Right kidney (tissue), 9 donors: ENCODE measurements at places on chromosomes 6 and 20.
A peak's percentile ranks its signal among the peaks of the same experiment; 100 is the strongest.

DNA sequence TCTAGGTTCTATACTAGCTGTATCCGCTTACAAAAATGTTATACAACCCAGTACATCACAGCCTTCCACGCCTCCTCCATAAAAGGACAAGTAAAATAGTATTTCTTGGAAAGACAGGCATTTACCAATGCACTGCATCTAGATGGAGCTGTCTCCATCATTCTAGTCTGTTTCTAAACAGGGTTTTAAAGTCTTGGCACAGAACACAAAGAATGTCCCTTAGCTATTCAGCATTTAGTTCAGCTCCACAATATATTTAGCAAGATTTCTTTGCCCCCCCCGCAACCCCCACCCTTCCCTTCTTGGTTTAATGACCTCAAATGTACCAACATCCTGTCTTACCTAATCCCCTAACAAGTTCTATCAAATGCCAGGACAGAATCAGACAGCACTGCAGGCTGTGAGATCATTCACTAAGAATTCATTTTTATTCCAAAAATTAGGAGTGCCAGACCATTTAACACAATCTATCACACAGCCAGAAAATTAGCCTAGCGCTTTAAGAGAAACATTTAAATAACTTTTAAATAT is 198.6 kb downstream of the BACH2 start:
- peak; percentile 17 for DNase-seq

DNA sequence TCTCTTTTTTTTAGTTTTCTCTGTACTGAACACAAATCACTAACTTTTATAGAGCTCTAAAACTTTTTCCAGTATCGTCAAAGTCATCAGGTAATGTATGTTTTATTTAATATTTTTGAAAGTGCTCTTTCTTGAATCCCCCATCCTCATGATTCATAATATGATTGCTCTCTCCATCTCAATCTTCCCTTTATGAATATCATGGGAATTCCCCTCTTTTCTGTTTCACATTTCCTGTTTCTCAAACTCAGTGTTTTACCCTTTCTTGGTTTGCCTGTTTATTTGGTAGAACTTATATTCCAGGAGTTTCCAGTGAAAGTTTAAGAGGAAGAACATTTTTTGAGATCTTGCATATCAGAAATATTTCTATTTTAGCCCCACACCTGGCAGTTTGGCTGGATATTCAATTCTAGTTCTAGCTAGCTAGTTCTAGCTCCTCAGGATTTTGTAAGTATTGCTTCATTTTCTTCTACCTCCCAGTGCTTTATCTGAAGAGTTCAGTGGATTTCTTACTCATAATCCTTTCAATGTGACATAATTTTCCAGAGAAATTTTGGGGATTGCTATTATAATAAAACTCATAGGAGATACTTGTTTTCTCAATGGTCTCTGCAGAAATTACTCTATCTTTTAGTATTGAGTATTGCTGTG is 6.1 kb upstream of the C6orf58 start:
- no peak for DNase-seq

DNA sequence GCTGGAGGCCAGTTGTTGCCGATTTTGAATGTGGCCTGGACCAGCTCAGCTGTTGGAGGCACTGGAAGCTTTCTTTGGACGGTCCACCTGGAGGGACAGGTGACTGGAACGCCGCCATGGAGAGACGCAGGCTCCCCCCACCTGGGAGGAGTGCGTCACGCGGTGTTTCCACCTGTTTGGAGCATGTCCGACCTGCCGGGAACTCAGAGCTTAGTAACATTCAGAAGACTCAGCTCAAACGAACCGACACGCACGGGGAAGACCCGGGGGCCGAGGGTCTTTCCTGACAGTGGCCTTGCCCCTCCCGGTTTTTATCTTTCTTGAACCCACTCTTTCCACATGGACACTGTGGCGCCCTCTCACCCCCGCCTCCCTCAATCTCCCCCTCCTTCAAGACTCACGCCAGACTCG is 141.6 kb downstream of the SMOC2 start:
- DNase-seq, result no peak

- no peak for DNase-seq
These were observed 8.8 kb downstream of the RANBP9 start for GRCh38 chr6:13702809-13703302.
